ENCODE measurements at places on chromosomes 1 and 21.

- peak; percentile 63 for DNase-seq
Measured at GRCh38 chr1:235920596-235921375, 54.1 kb upstream of the LYST start.

DNA sequence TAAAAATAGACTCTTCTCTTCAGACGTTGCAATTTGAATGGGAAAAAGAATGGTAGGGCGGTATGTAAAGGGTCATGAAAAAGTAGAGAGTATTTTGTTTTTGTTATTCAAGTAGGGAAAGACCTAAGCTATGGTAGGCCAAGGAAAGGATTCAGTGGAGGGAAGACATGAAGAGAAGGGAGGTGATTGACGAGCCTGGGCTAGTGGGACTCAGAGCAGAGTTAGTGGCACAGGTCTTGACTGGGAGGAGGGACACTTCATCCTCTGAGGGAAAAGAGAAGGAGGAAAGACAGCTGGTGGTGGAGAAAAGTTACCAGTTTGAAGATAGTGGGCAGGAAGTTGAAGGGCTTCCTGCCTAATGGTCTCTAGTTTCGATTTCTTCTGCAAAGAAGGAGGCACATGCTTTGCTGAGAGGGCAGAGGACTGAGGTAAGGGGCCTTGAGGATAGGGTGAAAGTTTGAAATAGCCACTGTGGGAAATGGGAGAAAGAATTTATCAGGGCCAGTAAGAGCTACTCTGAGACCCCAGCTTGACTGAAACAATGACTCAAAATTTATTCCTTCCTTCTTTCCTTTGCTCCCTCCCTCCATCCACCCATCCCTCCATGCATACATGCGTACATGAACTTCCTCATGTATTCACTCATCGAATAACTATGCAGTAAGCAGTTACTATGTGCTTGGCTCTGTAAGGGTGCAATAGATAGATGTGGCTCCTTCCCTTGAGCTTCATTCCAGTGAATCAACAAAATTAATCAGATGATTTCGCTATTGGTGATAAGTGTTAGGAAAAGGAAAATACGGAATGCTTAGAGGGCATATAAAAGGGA, 4.2 kb downstream of the CD48 start:
- DNase-seq, result no peak

- no peak for DNase-seq
Measured at GRCh38 chr1:187054862-187055757, 226.4 kb downstream of the PLA2G4A start.

- DNase-seq, result peak; percentile 73
Measured at GRCh38 chr21:44872649-44873355, 688 bp downstream of the PTTG1IP start.

All from eye (tissue), 1 donor.